ENCODE measurements at places on chromosomes 7 and 10.

GRCh38 chr7:134327896-134328295, 11.2 kb upstream of the SLC35B4 start:
- DNase-seq = no peak

GRCh38 chr7:124697746-124698145, 67.8 kb downstream of the GPR37 start:
- DNase-seq = no peak

DNA sequence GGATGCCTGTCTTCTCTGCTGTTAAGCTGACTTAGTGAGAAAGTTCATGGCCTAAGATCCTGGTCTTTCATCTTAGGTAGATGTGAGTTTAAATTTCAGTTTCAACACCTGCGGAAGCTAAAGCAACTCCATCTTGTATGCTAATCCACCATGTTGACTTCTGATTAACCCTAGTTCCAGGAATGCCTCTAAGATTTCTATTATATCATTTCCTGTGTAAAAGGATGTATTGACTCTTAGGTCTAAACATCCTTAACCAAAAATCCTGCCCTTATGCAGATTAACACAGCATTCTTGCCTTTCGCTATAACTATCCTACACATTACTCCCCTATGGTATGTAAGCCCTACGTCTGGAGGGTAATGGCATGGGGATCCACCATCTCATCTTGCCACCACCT, 94.4 kb upstream of the CCDC6 start:
- DNase-seq = no peak

DNA sequence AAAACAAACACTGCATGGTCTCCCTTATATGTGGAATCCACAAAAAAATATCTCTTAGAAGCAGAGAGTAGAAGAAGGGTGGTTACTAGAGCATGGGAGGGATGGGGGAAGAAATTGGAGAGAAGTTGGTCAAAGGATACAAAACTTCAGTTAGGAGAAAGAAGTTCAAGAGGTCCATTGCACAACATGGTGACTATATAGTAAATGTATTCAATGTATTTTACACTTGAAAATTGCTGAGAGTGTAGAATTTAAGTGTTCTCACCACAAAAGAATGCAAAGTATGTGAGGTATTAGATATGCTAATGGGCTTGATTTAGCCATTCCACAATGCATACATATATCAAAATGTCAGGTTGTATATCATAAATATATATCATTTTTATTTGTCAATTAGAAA, 232.0 kb upstream of the CELF2 start:
- no peak for DNase-seq

GRCh38 chr7:40808378-40808942, 673.7 kb downstream of the SUGCT start:
- no peak for DNase-seq

GRCh38 chr7:26197153-26198115, 3.1 kb downstream of the HNRNPA2B1 start:
- DNase-seq = no peak

DNA sequence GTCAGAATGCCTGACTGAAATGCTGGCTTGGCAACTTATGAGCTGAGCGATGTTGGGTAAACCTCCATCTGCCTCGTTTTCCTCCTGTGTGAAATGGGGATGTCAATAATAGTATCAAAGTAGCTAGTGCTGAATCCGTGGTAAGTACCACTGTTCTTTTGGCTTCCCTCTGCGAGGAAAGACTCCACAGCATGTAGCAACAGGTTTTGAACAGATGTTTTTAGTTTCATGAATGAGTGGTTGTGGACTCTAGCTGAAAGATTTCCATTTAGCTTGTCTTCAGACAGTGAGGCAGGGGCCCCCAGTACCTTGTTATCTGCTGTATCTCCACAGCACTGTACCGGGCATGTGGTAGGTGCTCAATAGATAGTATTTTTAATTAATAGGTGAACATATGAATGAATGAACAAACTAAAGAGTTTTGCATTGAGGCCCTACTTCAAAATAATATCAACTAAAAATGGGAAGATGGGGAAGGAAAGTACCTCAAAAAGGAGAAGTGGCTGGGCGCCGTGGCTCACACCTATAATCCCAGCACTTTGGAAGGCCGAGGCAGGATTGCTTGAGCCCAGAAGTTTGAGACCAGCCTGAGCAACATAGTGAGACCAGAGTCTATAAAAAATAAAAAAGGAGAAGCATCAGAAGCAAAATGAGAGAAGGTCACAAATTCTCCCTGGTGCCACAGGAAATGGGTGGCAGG, 5.6 kb upstream of the DLG5 start:
- no peak for DNase-seq

- peak; percentile 96 for DNase-seq
Measured at GRCh38 chr7:39623047-39623731, at the start of gene RALA. TSS of gene RALA (plus strand) at chr7:39623572. CDS start at chr7:39686668, 63,096 bp downstream.

DNA sequence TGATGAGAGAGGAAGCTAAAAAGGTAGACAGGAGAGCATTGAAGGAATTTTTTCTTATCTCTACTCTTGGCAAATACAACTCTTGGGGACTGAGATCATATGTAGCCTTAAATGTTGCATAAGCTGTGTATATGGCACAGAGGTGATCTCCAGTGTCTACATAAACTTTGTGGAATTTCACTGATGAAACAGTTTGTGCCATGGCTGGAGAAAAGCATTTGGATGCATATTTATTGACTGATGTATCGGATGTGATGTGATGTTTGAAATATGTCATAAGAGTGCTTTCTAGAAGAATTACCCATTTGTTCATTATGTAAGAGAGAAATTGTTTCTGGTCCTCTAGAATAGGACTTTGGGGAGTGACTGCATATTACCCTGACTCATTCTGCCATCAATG, 244.9 kb upstream of the LRRTM3 start:
- no peak for DNase-seq

DNA sequence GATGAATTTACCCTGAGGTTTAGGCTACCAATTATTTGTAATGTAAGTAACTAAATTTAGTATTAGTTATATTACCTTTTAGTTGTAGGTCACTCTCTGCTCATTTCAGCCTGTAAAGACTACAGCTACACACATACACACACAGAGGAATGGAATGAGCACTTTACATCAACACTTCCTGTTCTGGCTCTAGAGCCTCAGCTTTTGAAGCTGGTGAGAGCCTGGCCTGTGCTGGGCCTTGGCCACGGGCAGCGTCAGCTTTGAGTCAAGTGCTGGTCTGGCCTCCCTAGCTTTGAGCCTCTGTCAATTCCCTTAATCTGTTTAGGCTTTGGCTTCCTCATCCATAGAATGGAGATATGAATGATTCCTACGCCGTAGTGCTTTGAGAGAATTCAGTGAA, 141.7 kb downstream of the EGFR start:
- no peak for DNase-seq

DNA sequence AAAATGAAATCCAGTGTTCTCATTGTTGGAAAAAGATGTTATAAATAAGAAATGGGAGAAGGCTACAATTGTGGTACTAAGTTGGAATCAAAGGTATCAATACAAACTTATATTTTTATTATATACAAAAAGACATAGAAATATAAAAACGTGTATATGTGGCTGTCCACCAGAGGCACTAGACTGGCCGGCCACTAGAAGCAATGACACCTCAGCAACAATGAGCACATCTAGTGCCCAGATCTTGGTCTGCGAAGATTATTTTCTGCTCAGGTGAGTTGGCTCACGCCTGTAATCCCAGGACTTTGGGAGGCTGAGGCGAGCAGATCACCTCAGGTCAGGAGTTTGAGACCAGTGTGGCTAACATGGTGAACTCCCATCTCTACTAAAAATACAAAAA, 21.6 kb downstream of the IDE start:
- DNase-seq = no peak

DNA sequence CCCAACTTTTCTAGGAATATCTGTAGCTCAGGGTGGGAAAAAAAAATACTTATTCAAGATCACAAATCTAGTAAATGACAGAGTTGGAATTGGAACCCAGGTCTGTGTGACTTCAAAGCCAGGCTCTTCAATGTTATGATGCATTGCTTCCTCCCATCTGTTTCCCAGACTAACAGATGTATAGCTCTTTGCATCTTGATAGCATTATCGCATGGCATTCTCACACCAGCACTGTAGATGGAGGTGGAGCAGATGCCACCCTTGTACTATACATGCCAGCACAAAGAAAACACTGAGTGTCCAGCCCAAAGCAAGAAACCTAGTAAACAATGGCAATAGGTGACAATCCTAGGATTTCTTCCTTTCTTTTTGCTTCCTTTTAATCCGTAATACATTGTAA, 497.3 kb downstream of the NEBL start:
- no peak for DNase-seq

GRCh38 chr10:125030567-125031197, 88.8 kb downstream of the ZRANB1 start:
- DNase-seq = no peak

DNA sequence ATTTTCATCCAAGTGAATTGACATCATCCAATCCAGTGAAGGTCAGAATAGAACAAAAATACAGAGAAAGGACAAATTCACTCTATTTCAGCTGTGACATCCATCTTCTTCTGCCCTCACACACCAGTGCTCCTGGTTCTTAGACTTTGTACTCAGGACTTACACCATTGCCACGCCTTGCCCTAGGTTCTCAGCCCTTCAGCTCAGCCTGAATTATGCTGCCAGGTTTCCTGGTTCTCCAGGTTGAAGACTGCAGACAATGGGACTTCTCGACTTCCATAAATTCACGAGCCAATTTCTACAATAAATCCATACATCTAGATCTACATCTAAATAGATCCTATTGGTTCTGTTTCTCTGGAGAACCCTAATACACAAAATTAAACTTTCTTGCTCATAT, 181.2 kb upstream of the KCND2 start:
- DNase-seq = no peak

GRCh38 chr7:84294847-84295455, 100.4 kb upstream of the SEMA3A start:
- DNase-seq = no peak

DNA sequence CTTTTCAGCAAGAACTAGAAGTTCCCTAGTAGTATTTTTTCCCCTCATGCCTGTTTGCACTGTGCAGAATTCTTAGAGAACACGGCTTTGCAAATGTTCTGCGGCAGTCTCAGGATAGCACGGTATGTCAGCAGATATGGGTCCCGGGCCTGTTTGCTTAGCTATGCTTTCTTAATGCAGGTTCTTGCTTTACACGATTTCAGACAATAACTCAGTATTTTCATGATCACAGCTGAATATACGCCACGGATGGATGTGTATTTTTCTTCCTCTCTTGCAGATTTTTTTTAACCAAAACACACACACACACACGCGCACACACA, 137.3 kb downstream of the HECW1 start:
- DNase-seq = no peak

DNA sequence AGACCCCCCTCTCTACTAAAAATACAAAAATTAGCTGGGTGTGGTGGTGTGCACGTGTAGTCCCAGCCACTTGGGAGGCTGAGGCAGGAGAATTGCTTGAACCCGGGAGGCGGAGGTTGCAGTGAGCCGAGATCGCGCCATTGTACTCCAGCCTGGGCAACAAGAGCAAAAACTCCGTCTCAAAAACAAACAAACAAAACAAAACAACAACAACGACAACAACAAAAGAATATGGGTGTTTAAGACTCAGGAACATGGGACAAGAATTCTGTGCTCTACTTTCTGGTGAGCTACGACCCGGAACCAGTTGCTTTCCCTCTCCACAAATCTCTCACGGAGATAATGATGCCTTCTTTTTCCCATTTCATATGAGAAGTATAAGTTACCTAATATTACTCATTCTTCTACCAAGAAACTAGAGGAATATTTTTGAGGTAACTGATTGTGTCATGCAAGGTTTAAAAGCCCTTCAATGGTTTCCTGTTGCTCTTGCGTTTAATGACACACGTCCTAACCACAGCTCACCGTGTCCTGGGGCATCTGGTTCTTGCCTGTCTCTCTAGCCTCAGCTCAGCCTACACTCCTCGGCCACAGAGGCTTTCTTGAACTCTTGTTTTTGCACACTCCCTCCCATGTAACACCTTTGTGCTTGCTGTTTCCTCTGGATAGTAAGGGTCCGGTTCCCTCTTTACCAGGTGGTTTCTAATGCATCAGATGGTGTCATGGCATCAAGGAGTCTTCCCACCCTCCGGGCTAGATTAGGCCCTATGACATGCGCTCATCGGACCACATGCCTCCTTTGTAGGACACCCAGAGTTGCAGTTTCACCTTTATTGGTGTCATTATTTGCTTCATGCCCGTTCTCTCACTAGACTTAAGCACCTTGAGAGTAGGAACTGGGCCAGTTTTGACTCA, 67.5 kb downstream of the PFKFB3 start:
- no peak for DNase-seq

DNA sequence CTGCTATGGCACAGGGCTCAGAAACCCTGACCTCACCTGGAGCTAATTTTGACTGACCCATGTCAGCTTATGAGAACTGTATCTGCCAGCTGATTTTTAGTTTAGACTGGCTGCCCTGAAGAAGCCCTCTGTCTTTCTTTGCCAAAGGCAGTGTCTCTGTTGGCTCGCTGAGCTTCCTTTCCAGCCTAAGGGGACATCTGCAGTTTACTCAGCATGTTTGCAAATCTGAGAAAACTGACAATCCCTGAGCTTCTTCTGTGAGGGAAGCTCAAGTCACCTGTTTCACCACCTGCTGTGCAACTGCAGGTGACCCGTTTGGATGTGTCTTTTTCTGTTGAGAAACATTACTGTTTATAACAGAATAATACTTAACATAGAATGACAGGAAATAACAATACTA, 46.0 kb downstream of the PRKAR2B start:
- DNase-seq = peak; percentile 10

DNA sequence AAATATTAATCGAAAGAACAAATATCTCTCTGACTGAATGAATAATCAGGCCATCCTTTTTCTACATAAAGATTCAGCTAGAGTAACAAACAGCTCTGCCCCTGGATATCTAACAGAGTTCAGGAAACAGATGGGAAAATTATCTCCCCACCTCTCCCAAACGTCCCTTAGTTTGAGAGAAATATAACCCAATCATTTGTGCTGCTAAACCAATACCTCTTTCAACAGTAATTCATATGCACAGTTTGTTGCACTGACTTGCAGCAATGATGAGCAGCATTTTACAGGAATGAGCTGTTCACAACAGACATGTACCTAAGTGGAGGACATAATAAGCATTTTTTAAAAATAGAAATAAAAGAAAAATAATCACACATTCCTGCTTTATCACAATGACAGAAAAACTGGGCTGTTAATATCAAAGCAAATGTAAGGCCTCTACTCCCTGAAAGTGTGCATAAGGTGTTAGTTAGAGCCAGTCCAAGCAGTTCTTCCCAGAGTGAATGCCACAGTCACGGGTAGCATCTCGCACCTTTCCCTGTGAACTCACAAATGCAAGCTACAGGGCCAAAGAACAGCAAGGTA, 2.3 kb downstream of the CREB3L2 start:
- no peak for DNase-seq

- no peak for DNase-seq
Measured at GRCh38 chr7:50658696-50659095, 93.5 kb upstream of the DDC start.

DNA sequence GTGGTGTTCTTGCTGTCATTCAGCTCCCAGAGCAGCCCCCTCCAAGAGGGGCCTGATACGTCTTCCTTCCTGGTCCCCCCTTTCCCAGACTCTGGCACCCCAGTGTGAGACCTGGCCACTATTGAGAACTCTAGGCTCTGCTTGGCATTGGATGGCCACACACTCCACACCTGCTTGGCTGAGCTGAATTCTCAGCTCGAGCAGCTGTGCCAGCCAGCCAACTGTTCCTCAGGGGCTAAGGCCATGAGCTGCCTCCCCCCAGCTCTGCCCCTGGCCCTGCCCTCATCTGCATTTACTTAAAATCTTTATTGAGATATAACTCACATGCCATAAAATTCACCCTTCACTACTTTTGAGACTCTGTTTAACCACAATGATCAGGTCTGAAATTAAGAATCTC, 6.7 kb downstream of the TLL2 start:
- no peak for DNase-seq

Data from T47D (cell line).